NCI-H1048 (cell line): ENCODE measurements at places on chromosomes 11 and 22.

DNA sequence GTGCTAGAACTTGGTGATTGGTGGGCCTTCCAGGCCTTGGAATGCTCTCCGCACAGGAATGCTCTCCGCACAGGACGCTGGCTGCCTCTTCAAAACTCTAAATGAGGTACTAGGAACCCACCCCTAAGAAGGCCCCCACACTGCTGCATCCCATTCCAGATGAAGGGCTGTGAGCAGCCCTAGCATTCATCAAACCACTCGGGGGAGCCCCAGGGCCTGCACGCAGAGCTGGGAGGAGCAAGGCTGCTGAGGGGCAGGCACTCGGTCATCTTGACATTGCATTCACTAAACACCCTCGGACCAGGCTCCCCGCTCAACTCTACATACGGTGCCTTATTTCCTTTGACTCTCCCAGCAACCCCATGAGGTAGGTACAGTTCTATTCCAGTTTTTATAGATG, 49.2 kb upstream of the EMID1 start:
- no peak for DNase-seq

DNA sequence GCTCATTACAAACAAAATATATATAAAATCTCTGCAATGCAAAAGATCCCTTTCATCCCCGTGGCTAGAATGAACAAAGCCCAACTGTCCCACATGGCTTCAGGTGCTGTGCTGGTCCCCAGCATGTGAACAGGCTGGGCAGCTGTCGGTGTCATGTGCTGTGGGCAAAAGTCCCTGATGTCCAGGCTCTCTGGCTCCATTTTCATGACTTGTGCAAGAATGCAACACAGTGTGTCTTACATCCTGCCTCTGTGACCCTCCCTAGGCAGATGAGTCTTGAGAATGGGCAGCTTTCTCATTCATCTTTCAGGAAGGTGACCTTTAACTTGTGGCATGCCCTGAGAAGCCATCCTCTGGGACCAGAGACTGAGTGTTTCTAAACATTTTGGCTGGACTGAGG, 14.5 kb downstream of the GUCD1 start:
- no peak for DNase-seq

- no peak for DNase-seq
Observed at GRCh38 chr11:130237282-130238006, 77.3 kb downstream of the ZBTB44 start.

GRCh38 chr11:93728792-93729128, 12.5 kb downstream of the TAF1D start:
- DNase-seq = no peak

- DNase-seq = no peak
Observed at GRCh38 chr11:23746896-23747295, 750.0 kb upstream of the LUZP2 start.

DNA sequence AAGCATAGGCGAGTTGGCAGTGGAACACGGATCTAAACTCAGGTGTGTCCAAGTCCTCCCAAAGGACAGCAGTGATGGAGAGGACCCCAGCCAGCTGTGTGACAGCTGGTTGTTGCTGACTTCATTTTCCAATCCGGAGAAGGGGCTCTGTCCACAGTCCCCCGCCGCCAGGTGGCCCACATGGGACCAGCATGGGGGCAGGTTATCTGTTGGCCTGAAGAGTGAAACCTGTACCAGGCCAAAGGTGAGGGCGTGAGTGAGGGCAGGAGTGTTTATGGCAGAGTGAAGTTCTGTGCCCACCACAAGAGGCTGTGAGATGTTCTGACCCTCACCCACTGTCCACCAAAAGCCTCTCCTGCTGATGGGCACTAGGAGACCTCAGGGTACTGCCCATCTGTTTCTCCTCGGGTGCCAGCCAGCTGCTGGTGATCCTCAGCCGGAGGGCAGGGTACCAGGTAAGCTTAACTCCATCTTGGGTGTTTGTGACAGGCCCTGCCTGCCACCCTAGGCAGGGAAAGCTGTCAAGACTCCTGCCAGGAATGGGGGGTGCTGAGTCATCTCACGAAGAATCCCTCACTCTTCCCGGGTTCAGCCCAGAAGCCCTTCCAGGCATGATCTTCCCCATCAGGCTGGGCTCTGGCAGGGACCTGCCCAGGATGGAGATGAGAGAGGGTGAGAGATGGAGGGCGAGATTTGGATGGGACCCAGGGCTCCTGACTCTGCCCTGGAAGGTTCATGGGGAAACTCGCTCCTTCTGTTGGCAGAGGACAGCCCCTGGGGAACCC, 15.5 kb upstream of the TAB1 start:
- no peak for DNase-seq

DNA sequence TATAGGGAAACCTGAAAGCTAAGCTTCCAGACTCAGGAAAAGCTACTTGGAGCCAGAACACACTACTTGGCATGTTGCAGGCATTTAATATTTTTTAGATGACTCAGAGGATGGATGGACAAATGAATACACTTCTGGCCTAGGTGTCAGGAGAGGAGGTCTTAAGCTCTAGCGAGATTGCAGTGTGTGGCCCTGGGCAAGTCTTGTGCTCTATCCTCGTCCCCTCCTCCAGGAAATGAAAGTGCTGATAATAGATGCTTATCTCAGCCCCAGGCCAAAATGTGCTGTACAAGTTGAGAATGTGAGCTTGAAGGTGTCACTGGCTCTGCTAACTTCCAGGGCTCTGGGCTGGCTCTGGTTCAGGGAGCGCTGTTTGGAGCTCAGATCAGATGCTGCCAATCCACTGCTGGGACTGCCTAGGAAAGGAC, 136.3 kb downstream of the PKNOX2 start:
- no peak for DNase-seq

GRCh38 chr11:119029340-119030028, 1.2 kb downstream of the SLC37A4 start:
- DNase-seq = no peak

DNA sequence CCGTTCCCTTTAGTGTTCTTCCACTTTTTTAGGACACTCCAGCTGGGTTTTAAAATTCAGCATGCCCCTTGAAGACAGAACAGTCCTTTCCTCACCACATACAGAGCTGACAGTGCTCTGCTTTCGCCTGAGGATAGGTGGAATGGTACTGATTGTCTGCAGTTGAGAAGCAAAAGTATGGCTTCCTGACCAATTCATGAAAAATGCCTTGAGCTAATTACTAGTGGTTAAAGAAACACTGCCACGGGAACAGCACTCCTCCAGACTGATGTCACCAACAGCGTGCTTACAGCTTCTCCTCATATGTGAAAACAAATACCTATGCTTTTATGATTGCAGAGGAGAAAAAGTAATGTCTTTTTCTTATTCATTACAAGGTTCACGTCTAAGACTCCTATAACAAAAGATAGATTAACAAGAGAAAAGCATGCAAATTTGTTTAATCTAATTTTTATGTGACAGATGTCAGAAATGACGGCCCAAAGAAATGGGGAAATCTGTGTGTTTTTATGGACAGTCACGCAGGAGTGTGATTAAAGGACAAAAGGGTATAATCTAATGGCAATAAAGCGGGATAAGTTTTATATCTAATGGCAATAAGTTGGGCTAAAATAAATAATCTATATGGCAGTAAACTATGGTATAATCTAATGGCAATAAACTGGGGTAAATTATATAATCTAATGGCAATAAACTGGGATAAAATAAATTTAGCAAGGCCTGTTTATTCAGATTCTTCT, 123.4 kb upstream of the ARHGAP42 start:
- DNase-seq = no peak

DNA sequence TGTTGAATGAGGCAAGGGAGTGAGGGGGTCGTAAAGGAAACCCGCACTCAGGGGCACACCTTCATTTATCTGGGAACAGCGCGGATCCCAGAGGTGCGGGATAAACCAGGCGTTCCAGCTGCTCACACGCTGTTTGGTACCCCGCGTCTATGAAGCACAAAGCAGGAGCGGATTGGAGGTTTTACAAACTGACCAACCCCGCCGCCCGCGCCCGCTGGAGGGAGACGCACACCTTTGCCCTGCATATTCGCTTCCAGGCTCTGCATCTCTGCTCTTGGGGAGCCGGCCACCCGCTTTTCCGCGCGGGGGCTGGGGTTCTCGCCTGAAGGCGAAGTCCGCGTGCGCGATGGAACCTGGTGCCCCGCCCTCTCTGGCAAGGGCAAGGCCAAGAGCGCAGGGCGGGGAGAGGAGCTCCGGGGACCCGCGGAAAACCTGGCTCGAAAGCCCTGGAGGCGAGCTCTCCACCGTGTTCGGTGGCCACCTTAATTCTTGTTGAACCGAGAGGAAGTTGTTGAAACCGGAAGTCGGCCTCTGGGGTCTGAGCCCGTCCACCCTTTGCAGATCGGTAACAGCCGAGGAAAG, 6.8 kb upstream of the ALX4 start:
- no peak for DNase-seq

GRCh38 chr11:16902781-16903378, 111.3 kb downstream of the PLEKHA7 start:
- no peak for DNase-seq

GRCh38 chr11:30451626-30452025, 128.7 kb downstream of the ARL14EP start:
- no peak for DNase-seq

- DNase-seq = no peak
Observed at GRCh38 chr11:116333001-116333535, 439.7 kb downstream of the BUD13 start.

- no peak for DNase-seq
Observed at GRCh38 chr22:48072777-48073176, 1310.3 kb downstream of the TBC1D22A start.

DNA sequence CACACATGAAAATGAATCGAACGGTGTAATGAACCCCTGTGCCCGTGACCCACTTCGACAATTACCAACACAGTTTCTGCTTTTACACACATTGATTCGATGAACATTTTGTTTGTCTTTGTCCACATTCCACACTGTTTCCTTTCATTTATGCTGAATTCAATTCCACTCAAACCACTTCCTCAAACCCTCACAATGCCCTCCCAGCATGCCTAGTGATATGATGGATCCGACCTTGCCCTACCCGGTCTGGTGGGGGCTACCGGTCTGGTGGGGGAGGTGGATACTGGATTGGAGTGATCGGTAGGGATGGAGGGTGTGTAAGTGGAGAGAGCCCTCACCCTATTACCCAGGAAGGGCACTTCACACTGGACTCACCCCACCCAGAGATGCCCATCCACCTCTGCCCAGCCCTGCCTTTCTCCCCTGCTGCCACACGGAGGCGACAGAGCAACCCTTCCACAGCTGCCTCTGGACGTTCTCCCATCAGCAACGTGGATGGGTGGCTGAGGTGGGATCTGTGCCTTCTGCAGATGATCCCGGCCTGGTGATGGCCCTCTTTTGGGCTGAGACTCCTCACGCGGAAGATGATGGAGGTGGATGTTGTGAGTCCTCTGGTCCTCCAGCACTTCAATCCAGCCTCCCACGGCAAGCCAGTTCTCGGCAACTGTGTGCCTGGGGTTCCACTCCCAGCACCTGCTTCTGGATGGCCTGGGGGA, 33.0 kb upstream of the P2RY2 start:
- no peak for DNase-seq

GRCh38 chr11:78961937-78962701, 387.5 kb upstream of the NARS2 start:
- no peak for DNase-seq

- no peak for DNase-seq
Observed at GRCh38 chr11:33790040-33790439, 15.7 kb upstream of the FBXO3 start.

GRCh38 chr11:119993722-119994121, 144.2 kb downstream of the TRIM29 start:
- no peak for DNase-seq

DNA sequence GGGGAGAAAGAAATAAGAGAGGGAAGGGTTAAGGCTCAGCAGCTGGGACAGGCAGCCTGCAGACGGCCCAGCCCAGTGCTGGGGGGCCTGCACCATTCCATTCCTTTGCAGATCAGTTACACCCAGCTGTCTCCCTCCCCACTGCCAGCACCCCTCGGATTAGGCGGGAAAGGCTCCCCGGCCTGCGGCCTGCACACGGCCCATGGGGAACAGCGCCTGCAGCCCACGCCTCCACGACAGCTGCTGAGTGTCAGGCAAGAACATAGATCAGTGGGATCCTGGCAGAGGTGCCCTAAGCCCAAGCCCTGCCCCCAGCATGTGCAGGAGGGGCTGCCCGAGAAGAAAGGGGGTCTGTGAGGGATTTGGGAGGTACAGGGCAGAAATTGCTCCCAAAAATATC, 65.8 kb upstream of the MYOD1 start:
- DNase-seq = no peak

DNA sequence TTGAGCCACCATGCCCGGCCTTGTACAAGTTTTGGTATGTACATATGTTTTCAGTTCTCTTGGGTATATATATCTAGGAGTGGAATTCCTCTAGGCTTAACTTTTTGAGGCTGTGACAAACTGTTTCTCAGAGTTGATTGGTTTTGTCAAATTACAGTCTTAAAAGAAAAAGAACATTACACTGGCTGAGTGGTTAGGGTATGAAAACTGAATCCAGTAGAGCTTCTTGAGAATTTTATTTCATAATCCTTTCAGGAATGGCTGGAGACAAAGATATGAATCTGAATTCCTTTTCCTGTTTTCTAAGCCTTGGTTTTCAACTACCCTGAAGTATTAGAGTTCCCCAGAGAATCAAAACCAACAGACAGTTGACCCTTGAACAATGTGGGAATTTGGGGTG, 6.5 kb downstream of the METTL15 start:
- DNase-seq = no peak

DNA sequence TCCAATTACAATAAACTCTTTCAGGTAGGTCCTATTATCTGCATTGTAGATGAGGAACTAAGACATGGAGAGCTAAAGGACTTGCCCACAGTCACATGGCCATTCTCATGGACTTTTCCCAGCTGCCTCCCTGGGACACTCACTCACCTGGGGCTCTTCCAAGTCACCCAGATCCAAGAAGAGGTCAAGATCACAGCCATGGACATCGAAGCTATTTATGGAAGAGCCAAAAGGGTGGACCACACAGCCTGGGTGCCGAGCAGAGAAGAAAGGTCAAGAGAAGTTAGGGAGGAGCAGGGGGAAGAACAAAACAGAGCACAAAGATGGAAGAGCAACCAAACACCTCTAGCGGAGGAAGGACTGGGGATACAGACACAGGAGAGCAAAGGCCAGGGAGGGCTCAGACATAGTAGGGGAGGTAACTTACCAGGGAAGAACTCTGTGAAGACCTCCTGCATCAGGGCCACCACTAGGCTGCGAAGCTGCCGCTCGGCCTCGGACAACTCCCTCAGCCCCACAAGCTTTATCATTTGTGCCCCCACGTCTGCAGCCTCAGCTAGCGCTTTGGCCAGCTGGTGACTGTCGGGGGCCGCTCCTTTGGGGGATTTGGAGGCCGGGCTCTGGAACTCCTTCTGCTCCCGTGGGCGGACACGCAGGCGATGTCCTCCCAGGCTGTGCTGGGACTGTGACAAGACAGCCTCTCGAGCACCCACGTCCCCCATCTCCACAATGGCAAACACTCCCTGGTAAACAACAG, 7.4 kb upstream of the EEF1G start:
- DNase-seq = no peak

GRCh38 chr11:73956876-73957653, 6.2 kb downstream of the DNAJB13 start:
- DNase-seq = no peak
